Fibroblast of the aortic adventitia (primary cell): ENCODE measurements at places on chromosomes 5 and 9.

DNA sequence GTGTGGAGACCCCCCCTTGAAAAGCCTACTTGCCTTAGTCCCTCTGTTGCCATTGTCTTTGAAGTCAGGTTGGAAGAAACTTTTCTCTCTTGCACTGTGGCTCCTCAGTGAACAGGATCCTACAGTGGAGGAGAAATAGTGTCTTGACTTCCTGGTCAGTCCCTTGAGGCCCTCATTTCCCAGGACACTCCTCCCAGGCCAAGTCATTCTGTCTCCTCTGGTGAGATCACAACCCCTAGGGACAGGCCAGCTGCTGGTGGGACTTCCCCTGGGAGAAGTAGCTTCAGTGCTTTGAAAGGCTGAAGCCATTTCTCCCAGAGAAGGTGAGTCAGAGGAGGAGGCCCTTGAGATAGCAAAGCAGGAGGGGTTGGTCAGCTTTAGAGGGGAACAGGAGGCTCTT, 10.1 kb upstream of the GRIA1 start:
- DNase-seq, result peak; percentile 11

DNA sequence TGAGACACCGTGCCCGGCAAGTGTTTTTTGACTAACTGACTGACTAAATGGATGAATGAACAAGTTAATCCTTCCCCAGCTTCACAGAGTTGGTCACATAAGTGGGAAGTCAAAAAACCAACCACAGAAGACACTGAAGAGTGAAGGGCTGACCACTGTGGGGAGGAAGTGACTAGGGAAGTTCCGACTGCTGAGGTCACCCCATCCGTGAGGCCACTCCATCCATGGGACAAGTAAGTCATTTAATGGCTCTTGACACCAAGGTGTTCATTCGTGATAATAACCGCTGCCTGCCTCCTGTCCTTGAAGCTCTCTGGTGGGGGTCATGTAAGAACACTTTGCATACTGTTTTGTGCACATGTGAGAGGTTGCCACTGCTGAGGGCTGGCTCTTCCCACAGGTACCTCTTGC, 22.2 kb upstream of the CXCL14 start:
- DNase-seq, result no peak

DNA sequence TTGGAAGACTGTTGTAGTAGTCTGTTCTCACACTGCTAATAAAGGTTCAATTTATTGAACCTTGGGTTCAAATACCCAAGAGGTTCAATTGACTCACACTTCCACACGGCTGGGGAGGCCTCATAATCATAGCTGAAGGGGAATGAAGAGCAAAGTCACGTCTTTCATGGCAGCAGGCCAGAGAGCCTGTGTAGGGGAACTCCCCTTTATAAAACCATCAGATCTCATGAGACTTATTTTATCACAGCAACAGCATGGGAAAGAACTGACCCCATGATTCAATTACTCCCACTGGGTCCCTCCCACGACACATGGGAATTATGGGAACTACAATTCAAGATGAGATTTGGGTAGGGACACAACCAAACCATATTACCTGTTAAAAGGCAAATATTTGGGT, 268.2 kb downstream of the TMEM167A start:
- no peak for DNase-seq

GRCh38 chr5:145939540-145940065, 3.2 kb downstream of the SH3RF2 start:
- no peak for DNase-seq

- no peak for DNase-seq
These were observed 151.2 kb downstream of the RXRA start for GRCh38 chr9:134477342-134477925.

DNA sequence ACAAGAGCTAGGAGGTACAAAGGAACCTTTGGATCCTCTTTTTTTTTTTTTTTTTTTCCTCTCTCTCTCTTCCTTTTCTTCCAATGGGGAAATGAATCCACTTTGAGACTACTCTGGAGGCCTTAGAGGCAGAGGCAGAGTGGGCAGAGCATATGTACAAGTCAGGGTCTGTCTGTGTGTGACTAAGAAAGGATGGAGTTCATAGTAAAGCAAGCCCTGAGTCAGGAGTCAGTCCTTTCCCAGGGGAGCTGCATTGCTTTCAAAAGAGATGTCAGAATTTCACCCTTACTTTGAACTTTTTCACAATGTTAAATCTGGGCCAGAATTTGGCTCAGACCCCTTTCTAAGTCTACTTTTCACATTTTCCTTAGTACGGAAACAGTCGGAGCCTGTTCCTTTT, 792.4 kb upstream of the C9orf72 start:
- no peak for DNase-seq

DNA sequence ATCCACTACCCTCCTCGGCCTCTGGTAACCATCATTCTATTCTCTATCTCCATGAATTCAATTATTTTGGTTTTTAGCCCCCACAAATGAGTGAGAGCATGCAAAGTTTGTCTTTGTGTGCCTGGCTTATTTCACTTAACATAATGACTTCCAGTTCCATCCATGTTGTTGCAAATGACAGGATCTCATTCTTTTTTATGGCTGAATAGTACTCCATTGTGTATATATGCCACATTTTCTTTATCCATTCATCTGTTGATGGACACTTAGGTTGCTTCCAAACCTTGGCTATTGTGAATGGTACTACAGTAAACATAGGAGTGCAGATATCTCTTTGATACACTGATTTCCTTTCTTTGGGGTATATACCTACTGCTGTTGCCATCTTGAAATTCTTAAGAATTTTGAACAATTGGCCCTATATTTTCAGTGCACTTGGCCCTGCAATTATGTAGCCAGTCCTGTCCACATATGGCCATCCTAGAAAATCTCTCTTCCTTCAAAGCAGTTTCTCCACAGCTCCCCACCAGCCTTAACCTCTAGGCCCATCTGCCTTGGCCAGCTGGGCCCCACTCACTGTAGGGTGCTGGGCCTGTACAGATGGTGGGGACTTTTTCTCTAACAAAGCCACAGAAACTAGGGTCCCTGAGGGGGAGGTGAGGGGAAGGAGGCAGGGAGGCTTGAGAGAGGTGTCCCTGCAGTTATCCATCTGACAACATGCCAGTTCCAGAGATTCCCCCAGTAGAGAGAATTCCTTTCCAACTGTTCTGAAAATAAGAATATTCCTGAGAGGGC, 81.9 kb upstream of the LHFPL2 start:
- DNase-seq, result no peak

GRCh38 chr5:6705959-6706358, 7.3 kb upstream of the TENT4A start:
- no peak for DNase-seq

DNA sequence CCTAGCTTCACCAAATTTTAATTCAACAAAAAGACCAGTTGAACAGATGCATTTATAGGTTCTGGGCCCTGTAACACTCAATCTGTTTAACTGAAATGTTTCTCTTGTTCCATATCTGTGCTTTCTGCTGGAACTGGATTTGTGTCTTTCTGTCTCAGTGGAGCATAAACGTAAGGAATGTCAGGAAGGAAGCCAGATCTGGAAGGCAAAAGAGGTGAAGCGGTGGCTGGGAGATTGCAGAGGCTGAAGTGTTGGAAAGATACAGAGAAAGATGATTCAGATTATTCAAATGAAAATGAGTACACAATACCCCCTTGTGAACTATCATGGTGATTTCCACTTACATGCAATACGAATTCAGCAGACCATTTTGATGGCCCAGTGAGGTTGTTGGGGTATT, 406.8 kb downstream of the BRINP1 start:
- DNase-seq, result no peak

DNA sequence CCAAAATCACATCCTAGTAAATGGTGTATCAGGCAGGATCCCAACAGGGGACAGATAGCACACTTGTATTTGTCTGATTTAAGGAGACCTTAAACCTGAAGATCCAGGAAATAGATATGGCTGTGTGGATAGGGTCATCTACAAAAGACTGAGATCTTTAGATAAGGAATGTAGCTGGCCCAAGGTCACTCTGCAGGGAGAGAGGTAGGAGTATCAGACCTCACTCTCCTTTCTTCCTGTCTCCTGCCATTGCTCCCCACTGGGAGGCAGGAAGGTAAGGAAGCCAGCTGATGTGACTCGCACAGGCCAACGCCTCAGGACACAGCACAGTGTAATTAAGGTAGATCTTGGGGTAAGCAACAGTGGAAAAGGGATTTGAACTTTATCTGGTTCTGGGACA, 85.8 kb downstream of the PLPPR1 start:
- DNase-seq, result no peak

DNA sequence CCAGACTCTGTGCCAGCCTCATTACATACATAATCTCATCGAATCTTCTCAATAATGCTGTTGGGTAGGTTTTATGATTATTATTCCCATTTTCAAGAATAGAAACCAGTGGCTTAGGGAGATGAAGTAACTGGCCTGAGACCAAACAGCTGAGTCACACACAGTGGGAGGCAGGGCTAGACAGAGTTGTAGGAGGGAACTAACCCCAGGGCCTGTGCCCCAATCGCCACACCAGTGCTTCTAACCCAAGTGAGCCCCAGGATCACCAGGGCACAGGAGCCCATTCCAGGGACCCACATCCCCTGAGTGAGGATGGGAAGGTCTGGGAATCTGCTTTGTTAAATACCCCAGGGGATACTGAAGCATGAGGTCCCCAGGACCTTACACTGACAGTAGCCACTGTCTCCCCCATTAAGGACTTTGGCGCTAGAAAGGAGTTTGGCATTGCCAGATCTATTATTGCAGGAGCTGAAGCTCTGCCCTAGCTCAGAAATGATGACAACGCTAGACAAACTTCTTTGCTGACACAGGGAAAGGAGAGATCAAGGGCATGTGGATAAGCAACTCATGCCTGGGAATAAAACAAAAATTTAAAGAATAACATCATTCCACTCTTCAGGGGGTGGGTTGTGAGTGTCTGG, 63.8 kb upstream of the PPARGC1B start:
- peak; percentile 27 for DNase-seq

GRCh38 chr9:91040371-91041215, 239.0 kb downstream of the SYK start:
- DNase-seq, result no peak

- DNase-seq, result no peak
These were observed 74.8 kb downstream of the SH3PXD2B start for GRCh38 chr5:172379481-172379880.

DNA sequence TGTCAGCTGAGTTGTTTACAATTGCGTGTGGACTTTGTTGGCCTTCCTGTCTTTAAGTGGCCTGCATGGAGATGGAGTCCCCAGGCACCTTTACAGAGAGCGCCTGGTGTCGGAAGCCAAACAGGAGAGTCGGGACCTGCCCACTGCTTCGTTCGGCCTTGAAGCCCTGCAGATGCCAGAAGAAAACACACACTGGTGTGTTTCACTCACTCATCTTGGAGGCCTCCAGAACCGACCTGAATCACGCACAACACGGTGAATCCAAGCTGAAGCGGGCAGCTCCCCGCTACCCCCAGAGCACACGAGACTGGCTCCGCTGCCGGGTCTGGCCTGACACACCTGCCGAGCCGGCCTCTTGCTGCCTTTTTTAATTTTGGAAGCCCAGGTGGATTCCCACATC, 419.4 kb upstream of the IRX4 start:
- DNase-seq, result no peak

DNA sequence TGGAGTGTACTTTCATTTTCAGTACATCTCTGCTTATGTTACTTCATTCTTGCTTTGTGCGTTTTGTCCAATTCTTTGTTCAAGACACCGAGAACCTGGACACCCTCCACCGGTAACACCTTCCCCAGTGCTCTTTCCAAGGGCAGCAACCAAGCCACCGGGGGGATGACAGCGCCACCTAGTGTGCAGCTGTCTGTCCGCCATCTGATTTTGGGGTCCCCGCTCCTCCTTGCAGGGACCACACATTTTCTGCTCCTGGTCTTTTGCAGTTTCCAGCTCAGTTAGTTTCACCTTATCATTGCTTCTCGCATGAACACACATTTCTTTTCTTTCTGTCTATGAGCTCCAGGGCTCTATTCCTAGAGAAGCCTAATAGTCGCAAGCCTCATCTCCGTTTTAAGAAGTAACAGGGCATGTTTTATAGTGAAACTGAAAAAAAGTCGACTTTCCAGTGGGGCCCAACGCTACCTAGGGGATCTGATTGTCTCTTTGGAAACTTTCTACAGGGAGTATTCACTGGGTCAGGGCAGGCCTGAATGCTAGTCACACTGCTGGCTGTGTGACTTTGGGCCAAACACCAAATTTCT, 152.1 kb downstream of the FSTL4 start:
- DNase-seq, result no peak

GRCh38 chr5:8897316-8897715, 648.6 kb downstream of the SEMA5A start:
- DNase-seq, result no peak

- DNase-seq, result no peak
These were observed 84.0 kb downstream of the RAB3C start for GRCh38 chr5:58666598-58667581.

GRCh38 chr9:94874316-94874715, 147.8 kb downstream of the AOPEP start:
- DNase-seq, result peak; percentile 94

- no peak for DNase-seq
These were observed 21.1 kb downstream of the TBC1D2 start for GRCh38 chr9:98234245-98234825.

DNA sequence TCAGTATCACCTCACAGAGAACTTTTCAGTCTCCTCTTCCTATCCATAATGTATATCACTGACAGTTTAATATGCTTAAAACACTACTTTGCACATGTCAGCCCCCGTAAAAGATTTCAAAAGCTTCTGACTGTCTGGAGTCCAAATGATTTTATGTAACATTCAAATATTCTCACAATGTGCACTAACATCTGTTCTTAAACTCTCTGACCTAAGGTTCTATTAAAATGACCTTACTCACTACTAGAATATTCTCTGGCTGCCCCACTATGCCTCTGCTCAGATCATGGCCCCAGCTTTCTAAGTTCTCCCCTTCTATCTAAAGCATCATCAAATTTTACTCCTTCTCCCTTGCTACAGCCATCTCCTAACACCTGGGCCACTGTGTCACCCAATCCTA, 52.5 kb downstream of the AP3B1 start:
- DNase-seq, result no peak

- no peak for DNase-seq
These were observed 130.8 kb downstream of the SEMA5A start for GRCh38 chr5:9415091-9415490.

DNA sequence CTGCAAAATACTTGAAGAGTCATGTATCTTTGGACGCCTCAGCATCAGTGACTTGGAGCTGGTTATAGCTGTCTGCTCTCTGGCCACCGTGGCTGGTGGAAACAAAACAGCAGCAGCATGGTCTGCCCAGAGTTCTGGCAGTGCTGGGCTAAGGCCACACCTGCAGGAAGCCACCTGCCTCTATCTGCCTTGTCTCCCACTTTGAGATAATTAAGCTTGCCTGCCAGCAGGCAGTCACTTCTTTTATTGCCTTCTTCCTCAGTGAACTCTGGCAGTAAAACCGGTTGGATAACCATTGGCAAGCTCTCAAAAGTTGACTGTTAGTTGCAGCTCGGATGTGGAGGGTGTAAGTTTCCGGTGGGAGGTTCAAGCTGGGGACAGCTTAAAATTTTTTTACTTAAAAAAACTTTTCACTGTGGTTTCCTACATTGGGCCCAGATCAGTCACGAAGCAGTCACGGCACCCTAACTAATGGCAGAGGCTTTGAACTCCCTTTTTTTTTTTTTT, 4.9 kb downstream of the SMIM3 start:
- peak; percentile 96 for DNase-seq
